NCI-H524 treated with DMSO at 0.1 percent for 48 hours (cell line): ENCODE measurements at places on chromosomes 12 and 14.
A peak's percentile ranks its signal among the peaks of the same experiment; 100 is the strongest.

DNA sequence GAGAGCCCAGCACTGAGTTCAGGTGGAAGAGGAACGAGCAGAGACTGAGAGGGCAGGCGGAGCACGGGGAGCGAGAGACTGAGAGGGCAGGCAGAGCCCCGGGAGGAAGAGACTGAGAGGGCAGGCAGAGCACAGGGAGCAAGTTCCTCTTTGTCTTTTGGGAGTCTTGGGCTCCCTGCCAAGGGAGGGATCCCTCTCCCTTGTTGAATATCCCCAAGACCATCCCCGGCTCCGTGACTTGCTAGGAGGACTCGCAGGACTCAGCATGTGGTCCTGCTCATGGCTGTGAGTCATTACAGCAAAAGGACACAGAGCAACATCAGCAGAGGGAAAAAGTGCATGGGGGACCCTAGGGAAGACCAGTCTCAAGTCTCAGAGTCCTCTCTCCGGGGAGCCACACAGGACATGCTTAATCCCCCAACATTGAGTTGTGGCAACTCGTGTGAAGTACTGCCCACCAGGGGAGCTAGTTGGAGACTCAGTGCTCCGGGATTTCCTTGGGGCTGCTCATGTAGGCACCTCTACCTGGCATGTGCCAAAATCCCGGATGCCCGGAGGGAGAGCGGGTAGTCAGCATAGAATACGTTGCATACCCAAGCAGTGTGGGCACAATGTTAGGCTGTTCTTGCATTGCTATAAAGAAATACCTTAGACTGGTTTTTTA lies 81.0 kb downstream of the CCDC92 start:
- DNase-seq = no peak

DNA sequence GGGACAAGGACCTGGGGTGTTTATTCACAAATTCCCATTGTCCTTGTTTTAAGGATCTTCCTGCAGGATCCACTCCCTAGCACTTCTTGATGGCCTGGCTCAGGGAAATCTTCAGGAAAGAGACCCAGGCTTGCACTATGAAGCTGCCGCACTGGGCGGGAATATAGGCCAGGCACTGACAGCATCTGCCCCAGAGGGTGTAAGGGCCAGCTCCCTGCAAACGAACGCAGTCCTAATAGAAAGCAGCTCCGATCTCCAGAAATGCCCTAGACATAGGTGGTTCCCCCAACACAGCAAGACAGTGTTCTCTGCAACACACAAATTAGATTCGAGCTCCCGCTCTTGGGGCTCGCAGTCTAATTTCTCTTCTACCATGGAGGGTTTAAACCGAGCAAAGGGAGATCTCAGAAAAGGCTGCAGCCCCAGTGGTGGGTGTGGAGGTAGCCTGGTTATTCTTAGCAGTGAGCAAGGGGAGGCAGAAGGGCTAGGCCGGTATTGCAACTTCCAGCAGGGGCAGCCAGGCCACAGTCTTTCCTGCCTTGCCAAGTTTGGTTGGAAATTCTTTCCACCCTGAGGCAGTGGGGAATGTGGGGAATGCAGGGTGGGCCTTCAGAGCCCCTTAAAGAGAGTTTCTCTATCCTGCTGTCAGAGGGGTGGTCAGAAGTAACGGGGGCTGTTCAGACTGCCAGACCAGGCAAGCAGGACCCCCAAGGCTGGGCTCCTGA lies 16.1 kb upstream of the WSCD2 start:
- DNase-seq = no peak

DNA sequence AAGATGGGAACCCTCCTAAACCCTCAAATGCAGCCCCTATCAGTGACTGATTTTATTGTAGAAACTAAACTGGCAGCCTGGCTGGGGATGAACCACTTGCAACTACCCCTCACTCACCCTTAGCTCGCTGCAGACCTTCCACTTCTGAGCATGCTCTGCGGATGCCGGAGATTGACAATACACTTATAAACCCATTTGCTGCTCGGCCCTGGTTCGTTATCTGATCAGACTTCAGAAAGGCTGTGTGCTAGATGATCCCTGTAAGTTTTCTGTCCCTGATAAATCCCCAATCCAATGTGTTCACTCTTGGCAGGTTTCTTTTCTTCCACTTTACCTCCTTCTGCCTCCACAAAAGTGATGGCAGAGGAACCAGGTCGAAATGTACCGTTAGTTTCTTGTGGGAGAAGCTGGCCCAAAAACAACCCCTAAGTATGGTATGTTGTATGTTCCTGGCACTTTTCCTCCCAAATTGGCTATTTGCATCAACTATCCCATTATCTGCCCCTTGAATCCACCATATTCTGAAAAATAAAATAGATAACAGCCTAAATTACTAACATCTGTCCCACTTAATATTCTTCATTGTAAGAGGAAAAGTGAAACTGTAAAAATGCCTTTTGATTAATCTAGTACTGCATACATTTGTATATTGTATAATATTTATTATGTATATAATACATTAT lies 18.8 kb downstream of the RPH3A start:
- DNase-seq = no peak

- peak; percentile 40 for DNase-seq
These were observed 80.9 kb upstream of the OTX2 start for GRCh38 chr14:56891226-56891625.

GRCh38 chr12:94779485-94779884 lies 129.1 kb upstream of the TMCC3 start:
- no peak for DNase-seq

DNA sequence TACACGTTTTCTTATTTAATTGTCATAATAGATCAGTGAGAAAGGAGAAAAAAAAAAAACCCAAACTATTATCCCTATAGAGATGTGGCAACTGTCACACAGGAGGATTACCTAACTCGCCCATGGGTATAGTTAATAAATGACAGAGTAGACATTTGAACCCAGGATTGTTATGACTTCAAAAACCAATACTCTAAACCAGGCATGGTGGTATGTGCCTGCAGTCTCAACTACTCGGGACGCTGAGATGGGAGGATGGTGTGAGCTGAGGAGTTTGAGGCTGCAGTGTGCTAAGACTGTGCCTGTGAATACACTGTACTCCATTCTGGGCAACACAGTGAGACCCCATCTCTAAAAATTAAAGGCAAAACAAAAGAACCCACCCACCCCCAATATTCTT lies 114.5 kb downstream of the DENND5B start:
- DNase-seq = no peak

DNA sequence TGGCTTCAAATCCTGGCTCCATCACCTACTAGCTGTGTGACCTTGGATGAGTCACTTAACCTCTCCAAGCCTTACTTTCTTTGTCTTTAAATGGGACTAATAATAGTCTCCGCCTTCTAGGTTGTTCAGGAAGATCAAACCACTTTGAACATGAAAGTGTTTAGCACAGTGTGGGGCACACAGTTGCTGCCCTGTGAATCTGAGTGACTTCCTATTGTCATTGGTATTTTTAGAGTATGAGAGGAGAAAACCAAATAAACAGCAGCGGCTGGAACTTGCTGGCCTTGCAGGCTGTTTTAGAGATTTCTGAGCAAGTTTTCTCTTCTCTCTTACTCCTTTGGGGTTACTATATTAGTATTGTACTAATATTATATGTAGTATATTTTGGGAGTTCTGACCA lies 120.7 kb upstream of the MYL2 start:
- DNase-seq = no peak

GRCh38 chr12:76346236-76346635 lies 2.0 kb downstream of the BBS10 start:
- no peak for DNase-seq

- no peak for DNase-seq
These were observed 20.5 kb upstream of the FBRSL1 start for GRCh38 chr12:132469423-132469822.

DNA sequence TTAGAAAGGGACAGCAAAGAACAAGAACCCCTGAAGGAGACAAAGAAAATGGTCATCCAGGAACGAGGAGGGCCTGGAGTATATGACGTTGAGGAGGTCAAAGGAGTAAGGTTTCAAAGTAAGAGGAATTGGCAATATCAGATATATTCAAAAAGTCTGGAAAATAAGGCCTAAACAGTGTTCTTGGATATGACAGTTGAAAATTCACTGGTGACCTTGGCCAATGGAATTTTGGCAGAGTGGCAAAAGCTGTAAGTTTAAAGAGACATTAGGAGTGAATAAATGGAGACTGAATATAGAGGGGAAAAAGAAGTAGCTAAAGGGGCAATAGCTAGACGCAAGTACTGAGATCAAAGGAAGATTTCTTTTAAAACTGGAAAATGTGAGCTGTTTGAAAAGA lies 4.1 kb upstream of the ACTN1 start:
- no peak for DNase-seq

GRCh38 chr14:56358275-56358674 lies 221.3 kb upstream of the TMEM260 start:
- no peak for DNase-seq

GRCh38 chr14:69841656-69842055 lies 37.6 kb upstream of the SMOC1 start:
- DNase-seq = peak; percentile 77

- DNase-seq = no peak
These were observed 193.6 kb upstream of the FAR2 start for GRCh38 chr12:28955491-28955890.
